ENCODE measurements at places on chromosomes 4 and X.

GRCh38 chrX:9622128-9622527 is 143.5 kb downstream of the GPR143 start:
- peaks cover 14% of the 10 kb centered on the region for H3K4me1 ChIP-seq
- no peak for DNase-seq
- no peak overlapping the region for H3K4me3 ChIP-seq
- H3K27me3 ChIP-seq: no peaks in the 10 kb centered on the region
- no peak overlapping the region for H3K27ac ChIP-seq

DNA sequence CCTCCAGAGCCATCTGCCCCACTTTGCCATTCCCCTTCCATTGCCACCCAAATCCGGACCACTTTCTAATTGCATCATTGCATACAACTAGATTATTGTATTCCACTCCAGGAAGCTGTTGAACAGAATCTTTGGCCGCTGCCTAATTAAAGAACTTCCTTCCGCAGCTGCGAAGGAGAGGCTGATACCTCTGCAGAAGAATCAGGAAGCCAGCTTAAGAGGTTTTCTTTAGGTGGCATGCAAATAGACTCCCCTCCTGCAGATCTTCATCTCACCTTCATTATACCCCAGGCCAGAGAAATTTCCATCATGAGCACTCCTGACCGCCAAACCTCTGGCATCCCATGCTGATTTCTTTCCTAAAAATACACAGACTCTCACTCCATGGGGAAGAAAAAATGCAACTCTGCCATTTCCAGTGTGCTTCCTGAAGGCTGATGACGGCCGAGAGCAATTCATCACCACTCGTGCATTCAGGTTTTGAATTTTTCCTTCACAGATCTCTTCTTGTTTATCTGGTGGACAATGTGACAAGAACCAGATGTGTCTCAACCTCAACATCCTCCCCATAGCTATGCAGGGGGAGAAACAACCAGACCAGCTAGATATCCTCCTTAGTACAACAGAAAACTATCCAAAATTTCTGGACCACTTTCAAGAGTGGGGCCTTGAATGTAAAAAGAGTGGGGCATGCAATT is 31.2 kb downstream of the LGI2 start:
- no peaks in the 10 kb centered on the region for H3K36me3 ChIP-seq
- H3K4me3 ChIP-seq: no peak overlapping the region
- H3K27ac ChIP-seq: no peak overlapping the region
- DNase-seq: no peak

DNA sequence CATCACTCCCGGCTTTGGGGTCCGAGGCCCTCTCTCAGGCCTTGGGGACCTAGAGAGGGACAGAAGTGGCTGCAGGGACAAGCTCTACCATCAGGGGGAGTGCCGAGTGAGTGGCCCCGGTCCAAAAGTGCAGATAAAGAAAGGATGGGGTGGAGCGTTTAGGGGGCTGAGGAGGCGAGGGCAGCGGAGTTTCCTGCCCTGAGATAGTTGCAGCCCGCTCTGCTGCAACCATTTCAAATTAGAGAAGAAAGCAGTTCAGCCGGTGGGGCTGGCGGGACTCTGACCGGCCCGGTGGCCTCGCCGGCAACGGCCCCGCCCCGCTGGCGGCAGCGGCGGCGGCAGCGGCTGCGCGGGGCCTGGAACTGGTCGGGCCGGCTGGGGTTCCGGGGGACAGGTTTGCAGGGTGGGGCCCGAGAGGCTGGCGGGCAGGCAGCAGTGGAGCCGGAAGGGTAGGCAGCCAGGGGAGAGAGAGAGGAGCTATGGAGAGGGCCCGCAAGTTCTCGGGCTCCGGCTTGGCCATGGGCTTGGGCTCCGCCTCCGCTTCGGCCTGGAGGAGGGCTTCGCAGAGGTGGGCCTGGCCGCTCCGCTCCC is 7.6 kb downstream of the DLG3 start:
- peak; percentile 85 for DNase-seq
- peak overlapping the region; percentile 90 for H3K4me3 ChIP-seq
- H3K27ac ChIP-seq: peak overlapping the region; percentile 91
- H3K27me3 ChIP-seq: peaks cover 2% of the 10 kb centered on the region
- H3K4me1 ChIP-seq: peaks cover 33% of the 10 kb centered on the region

DNA sequence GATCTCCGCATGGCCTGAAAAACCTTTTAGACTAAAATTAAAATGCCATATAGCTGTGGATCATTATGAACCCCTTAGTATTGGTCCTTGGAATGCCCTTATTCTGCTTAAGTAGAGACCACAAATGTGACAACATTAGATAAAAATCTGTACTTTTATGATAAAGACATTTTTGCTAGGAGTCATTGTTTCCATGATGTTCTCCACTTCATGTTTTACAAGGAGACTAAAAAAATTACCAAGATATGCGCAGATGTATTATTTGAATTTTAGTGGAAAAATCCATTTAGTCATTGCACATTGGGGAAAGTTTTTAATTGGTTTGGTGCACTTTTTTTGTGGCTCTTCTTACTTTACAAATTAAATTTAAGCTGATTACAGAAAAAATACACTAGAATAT is 85.1 kb upstream of the HPRT1 start:
- no peak for DNase-seq
- H3K27ac ChIP-seq: peak overlapping the region; percentile 98
- no peaks in the 10 kb centered on the region for H3K27me3 ChIP-seq
- peaks cover 21% of the 10 kb centered on the region for H3K36me3 ChIP-seq
- peaks cover 4% of the 10 kb centered on the region for H3K4me1 ChIP-seq

GRCh38 chr4:145843639-145844038 is 95.0 kb downstream of the ZNF827 start:
- H3K27me3 ChIP-seq: no peaks in the 10 kb centered on the region
- peaks cover 70% of the 10 kb centered on the region for H3K36me3 ChIP-seq
- peak overlapping the region; percentile 7 for H3K4me3 ChIP-seq
- peak overlapping the region; percentile 34 for H3K27ac ChIP-seq

- H3K36me3 ChIP-seq: no peaks in the 10 kb centered on the region
- no peak overlapping the region for H3K27ac ChIP-seq
- no peak overlapping the region for H3K4me3 ChIP-seq
Measured at GRCh38 chrX:108699368-108699767, 37.0 kb downstream of the IRS4 start.

DNA sequence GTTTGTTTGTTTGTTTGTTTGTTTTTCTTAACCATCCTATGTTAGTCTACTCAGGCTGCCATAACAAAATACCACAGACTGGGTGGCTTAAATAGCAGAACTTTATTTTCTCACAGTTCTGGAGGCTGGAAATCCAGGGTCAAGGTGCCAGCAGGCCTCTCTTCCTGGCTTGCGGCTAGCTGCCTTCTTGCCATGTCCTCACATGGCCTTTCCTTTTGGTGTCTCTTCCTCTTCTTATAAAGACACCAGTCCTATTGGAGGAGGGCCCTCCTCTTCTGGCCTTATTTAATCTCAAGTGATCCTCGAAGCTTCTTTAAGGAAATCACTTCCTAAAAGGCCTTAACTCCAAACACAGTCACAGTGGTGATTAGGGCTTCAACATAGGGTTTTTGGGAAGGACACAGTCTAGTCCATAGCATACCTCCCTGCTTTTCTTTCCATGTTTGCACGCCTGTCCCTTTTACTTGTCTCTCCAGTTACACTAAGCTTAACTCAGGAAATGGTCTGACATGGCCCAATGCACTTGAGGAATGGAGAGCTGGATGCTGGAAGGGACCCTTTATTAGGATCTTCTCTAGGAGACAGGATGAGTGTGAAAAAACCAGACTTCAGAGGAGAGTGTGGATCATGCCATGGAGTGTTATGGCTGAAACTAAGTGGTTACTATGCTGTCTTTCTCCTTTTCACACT is 36.0 kb upstream of the MGST2 start:
- no peak for DNase-seq
- no peaks in the 10 kb centered on the region for H3K36me3 ChIP-seq
- no peaks in the 10 kb centered on the region for H3K4me1 ChIP-seq
- H3K27ac ChIP-seq: no peak overlapping the region

DNA sequence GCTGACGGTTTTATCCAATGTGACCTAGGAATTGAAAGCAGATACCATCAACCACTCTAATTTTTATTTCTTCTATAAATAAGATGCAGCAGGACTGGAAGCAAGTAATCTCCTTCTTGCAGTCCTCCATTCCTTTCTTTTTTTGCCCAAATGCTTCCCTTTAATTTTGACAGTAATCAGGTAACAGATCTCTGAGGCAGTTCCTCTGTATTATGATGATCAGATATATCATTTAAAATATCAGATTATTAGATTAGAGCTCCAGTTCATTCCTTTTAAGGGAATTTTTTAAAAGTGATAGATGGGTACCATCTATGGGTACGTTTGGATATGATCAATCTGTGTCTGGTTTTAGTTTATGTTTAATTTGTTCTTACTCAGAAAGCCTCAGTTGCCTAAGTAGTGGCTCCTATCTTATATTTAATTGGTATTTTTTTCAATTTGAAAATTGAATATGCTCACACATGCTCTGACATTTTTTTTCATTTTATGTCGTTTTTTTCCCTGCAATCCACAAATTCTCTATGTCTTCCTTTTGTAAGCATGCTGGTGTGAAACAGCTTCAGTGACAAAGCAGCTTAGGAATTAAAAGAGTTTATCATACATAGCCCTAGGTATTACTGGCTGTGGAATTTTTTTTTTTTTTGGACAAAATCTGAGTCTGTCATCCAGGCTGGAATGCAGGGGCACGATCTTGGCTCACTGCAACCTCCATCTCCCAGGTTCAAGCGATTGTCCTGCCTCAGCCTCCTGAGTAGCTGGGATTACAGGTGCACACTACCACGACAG is 73.7 kb upstream of the ANK2 start:
- no peak for DNase-seq
- peaks cover 2% of the 10 kb centered on the region for H3K27me3 ChIP-seq
- no peaks in the 10 kb centered on the region for H3K36me3 ChIP-seq
- no peaks in the 10 kb centered on the region for H3K4me1 ChIP-seq

- H3K4me3 ChIP-seq: no peak overlapping the region
- H3K27ac ChIP-seq: no peak overlapping the region
Measured at GRCh38 chrX:44085209-44085608, 112.0 kb upstream of the NDP start.

DNA sequence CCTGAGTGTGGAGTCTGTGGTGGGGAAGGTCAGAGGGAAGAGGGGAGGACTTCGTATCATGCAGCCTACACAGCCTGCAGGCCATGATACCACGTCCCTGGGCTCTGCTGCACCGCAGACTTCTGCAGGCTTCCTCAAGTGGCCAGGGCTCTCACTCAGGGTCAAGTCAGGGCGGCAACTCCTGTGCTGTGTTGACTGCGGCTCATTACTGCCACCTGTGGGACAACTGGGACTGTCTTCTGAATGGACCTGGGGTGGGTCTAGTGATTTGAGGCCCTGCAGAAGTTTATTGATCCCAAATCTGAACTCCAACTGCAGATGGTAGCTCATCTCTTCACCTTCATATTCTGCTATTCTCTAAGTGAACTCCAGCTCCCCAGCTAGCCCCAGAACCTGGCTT is 167.1 kb downstream of the NSUN7 start:
- peak; percentile 78 for DNase-seq
- peaks cover 22% of the 10 kb centered on the region for H3K4me1 ChIP-seq
- H3K27ac ChIP-seq: no peak overlapping the region
- no peaks in the 10 kb centered on the region for H3K36me3 ChIP-seq
- H3K27me3 ChIP-seq: no peaks in the 10 kb centered on the region

DNA sequence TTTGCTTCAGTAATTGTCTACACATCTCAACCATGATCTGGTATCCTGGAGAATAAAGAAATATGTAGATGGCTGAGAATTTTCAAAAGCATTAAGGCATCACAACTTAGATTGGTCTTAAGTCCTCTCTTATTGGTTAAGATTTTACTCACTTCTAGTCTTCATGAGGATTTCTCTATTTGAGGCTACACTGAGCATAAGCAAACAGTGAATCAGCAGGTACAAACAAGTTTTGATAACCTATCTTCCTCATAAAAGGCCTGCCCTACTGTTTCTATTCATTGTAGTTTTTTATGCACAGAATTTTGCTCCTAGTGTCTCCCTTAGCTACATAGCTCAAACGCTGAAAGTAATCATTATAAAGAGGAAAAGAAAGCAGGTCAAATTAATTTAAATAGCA is 460.7 kb upstream of the RPS6KA3 start:
- no peak overlapping the region for H3K4me3 ChIP-seq
- H3K27ac ChIP-seq: no peak overlapping the region
- H3K27me3 ChIP-seq: peaks cover 3% of the 10 kb centered on the region
- H3K36me3 ChIP-seq: no peaks in the 10 kb centered on the region

DNA sequence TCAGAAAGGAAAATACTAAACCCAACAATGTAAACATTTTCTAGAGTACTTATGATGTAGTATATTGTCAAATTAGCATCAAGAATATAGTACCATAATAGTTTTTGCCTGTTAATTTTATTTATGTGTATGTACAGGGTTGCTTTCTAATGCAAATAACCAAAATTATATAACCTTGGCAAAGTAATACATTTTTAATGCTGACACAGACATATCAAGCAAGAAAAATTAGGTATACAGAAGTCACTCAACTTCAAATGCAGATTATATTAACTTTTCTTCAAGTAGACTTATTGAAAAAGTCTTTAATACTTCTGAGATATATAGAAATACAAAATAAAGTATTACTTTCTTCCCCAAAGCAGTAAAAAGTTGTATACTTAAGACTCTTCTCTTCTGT is 44.3 kb downstream of the MAPK10 start:
- no peaks in the 10 kb centered on the region for H3K4me1 ChIP-seq
- no peak overlapping the region for H3K4me3 ChIP-seq
- H3K27ac ChIP-seq: no peak overlapping the region
- no peaks in the 10 kb centered on the region for H3K27me3 ChIP-seq
- no peak for DNase-seq

DNA sequence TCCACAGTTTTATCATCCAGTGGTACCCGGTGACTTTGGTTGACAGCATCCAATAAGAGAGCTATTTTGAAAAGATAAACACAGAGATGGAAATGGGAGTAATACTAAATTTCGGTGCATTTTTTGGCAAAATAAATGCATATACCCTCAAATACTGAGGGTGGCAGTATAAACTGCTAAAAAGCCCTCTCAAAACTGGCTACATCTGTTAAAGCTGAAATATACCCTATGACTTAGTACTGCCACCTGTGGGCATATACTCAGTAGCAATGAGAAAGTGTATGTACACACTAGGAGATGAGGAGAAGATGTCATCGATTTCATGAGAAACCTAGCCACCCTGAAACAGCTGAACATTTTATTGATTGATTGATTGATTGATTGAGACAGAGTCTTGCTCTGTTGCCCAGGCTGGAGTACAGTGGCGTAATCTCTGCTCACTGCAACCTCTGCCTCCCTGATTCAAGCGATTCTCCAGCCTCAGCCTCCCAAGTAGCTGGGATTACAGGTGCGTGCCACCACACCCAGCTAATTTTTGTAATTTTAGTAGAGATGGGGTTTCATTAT is 12.2 kb upstream of the TMEM128 start:
- peak; percentile 69 for DNase-seq
- no peak overlapping the region for H3K27ac ChIP-seq
- H3K4me1 ChIP-seq: no peaks in the 10 kb centered on the region
- H3K27me3 ChIP-seq: peaks cover 2% of the 10 kb centered on the region

- H3K4me3 ChIP-seq: no peak overlapping the region
- no peak overlapping the region for H3K27ac ChIP-seq
- no peaks in the 10 kb centered on the region for H3K36me3 ChIP-seq
- DNase-seq: no peak
- no peaks in the 10 kb centered on the region for H3K27me3 ChIP-seq
Measured at GRCh38 chrX:10725071-10725470, 104.7 kb upstream of the MID1 start.

- no peak overlapping the region for H3K27ac ChIP-seq
- H3K4me3 ChIP-seq: no peak overlapping the region
- no peaks in the 10 kb centered on the region for H3K36me3 ChIP-seq
- DNase-seq: no peak
Measured at GRCh38 chrX:12747433-12747832, 43.8 kb upstream of the PRPS2 start.
